ENCODE measurements at places on chromosomes 2 and 18.

DNA sequence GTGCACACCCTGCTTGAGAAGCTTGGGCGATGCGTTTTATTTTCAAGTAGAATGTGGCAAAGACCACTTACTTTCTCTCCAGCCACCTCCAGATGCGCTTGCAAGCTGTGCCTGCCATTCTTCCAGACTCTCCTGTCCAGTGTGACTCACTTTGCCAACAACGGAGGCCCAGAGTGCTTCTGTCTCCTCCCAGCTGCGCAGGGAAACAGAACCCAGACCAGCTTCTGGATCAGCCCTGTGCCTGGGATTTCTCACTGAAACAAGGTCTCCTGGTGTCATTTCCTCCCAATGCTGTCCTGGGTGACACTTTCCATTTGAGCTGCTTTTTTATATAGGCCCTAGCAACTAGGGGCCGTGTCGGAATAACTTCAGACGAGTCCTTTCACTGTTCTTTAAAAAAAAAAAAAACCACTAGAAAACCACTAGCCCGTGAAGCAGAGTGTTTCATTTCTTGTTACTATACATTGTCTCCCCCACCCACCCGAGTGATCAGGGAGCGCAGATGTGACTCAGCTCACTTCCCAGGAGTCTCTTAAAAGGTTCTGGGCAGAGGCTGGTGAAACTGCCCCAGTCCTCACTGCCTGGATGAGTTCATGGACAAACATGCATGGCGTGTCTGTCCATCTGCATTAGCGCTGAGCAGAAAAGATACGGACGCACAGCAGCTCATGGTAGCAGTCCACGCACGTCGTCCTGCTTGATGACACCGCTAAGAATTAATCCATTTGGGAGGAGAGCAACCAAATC lies 25.3 kb upstream of the RPL31 start:
- no peak for DNase-seq

- DNase-seq = no peak
These were observed 7.3 kb downstream of the GREB1 start for GRCh38 chr2:11540996-11541692.

DNA sequence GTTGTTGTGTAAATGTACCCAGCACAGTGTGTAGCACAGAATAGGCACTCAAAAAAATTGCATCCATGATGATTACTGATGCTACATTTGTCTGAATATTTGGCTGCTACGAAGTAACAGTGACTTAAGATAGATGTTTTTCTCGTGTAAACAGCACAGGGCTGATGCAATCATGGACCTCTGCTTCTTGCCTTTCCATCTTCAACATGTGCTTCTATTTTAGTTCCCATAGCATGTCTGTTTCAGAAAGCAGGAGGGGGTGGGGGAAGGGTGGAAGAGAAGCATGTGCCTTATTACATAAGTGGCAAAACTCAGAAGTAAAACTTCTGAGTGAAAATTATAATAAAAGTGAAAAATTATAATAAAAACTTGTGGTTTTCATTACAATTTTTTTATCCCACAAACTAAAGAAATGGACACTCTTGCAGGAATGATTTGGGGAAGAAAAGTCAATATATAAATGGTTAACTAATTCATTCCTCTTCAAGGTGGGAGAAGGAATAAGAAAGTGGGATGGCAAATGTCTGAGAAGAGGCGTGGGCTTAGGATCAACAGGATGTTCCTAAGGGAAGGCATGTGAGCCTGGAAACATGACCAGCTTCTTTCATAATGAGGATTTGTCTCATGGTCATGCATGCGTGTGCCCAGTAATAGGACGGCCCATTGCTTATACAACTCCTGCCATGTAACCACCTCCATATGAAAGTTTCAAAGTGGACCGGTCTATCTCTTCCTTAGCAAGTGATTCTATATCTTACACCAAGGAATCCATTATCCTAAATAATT lies 27.2 kb downstream of the CCBE1 start:
- DNase-seq = no peak

DNA sequence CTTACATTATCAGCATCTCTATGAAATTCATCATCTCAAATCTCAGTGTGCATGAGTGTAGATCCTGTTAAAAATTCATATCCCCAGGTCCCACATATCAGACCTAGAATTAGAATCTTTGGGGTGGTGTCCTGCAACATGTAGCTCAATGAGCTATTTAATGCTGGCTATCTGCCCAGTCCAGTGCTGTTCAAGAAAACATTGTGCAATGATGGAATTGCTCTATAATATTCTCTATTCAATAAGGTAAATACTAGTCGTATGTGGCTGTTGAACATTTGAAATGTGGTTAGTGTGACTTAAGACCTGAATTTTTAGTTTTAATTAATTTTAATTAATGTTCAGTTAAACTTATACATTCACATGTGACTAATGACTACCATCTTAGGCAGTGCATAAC lies 127.4 kb downstream of the NOL4 start:
- DNase-seq = no peak

DNA sequence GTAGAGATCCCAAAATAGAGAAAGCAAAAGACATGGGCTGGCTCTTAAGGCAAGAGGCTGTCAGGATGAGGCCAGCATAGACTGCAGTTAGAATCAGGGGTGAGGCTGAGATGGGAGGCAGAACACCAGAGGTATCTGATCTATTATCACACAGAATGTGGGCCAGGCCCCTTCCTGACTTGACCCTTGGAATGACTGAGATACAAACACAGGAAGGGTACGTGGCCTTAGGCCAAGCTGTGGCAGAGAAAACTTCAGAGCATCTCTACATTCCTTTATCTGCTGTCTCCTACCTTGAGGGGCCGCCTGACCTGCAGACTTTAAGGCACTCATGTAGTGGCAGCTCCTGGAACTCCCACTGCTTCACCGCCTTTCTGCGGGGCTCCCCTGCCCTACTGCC lies 28.4 kb downstream of the TMEM17 start:
- DNase-seq = no peak

- DNase-seq = no peak
These were observed 836 bp downstream of the STK11IP start for GRCh38 chr2:219598308-219599078.

DNA sequence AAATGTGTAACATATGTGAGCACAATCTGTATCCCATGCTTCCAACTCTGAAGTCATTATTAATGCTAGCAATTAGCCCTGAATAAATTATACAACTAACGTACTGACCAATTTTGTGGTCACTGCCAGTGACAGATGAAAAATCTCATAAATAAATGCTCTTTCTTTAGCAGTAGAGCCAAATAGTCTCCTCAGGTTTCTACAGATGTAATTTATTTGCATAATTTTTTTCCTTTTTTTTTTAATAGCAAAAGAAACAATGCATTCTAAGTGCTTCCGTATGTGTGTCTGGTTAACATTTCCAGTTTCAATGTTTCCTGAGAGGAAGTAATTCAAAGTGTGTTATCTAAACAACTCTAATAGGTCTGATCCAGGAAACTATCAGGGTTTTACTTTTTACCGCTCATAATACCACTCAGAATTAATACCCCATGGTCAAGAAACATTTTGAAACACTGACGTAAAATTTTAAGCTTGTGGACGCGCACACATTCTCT lies 108.4 kb downstream of the MEP1B start:
- no peak for DNase-seq

GRCh38 chr2:79670198-79670597 lies 157.3 kb downstream of the CTNNA2 start:
- no peak for DNase-seq

DNA sequence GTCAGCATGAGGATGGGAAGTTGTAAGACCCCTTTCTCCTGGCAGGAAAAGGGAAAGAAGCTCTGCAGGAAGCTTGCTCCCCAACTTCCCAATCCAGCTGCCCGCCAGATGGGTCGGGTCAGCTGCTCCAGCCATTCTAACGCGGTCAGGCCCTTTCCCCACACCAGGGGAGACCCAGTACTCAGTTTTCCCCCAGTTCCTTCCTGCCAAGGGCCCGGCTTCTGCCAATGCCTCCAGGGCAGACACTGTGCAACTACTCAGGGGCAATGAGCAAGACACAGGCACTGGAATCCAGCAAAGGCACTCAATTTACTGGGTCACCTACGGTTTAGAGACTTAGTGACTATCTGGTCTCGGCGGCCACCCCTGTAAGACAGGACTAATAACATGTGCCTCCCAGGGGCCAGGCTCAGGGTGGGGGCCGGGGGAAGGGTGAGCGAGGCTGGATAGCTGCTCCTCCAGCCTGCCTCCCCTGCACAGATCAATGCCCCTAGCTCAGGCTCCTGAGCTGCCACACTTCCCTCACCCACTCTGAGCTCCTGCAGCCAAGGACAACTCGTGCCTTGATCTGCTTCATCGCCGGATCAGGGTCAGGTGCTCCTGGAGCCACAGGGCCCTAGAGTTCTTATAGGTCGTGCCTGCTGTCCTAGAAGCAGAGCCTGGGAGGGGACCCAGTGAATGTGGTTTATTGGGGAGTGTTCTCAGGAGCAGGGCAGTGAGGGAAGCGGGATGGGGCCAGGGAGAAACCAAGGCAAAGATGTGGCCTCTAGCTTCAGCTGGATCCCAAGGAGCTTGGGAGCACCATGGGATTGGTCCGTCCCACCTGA lies 171.1 kb downstream of the ZFP36L2 start:
- no peak for DNase-seq

- DNase-seq = no peak
These were observed 70.6 kb upstream of the TMEM178A start for GRCh38 chr2:39595116-39595515.

Data from right hindlimb (tissue), 1 donor.